Activated CD8-positive, alpha-beta T cell treated with anti-CD3 and anti-CD28 coated beads for 36 hours (primary cell): ENCODE measurements at places on chromosomes 4 and X.

DNA sequence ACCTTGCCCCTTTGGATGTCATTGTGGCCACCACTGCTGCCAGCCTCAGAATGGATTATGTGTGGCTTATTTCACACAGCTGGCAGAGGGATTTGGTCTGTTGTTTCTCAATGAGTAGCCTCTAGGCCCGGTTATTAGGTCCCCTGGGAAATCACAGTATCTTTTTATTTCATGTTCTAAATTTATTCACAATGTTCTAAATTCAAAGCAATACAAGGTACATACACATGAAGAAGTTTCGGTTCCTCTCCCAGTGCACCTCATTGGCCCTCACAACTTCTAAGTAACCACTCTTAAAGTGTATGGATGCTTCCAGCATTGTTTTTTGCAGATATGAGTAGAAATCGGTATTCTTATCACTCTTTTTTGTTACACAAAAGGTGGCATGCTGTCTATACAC lies 262.7 kb downstream of the RCHY1 start:
- DNase-seq, result no peak

GRCh38 chr4:182448281-182449151 lies 205.3 kb downstream of the TENM3 start:
- DNase-seq, result peak; percentile 53

DNA sequence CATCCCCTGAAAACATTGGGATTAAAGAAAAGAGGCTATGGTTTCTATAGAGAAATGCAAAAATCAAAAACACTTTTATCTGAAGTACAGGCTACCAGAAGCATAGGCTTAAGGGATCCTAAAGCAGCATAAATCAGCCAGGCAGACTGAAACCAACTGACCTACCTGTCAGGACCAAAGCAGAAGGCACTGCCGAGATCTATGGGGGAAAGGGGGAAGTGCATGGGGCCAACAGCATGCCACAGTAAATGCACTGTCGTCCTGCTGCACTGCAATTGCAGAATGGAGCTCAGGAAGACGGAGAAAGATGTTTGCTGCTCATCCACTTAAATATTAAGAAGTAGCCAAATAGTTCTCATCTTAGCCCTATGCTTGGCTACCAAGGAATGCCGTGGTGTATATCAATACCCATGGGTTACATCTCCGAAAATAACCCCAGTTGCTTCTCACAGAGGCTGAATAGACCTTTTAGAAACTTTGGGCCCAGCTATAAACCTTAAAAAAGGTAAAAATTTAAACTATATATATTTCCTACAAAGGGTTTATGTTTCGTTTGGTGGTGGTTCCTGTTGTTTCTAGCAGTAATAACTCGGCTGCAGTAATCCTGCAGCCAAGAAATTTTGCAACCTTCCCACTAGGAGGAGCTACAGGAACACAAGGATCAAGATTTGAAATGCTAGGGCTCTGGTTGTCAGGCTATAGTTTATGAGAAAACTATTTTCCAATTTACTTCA lies 312.2 kb upstream of the DIAPH2 start:
- no peak for DNase-seq

- no peak for DNase-seq
These were observed 12.8 kb upstream of the GPR82 start for GRCh38 chrX:41711021-41711667.

GRCh38 chr4:182126096-182126495 lies 117.1 kb upstream of the TENM3 start:
- no peak for DNase-seq

DNA sequence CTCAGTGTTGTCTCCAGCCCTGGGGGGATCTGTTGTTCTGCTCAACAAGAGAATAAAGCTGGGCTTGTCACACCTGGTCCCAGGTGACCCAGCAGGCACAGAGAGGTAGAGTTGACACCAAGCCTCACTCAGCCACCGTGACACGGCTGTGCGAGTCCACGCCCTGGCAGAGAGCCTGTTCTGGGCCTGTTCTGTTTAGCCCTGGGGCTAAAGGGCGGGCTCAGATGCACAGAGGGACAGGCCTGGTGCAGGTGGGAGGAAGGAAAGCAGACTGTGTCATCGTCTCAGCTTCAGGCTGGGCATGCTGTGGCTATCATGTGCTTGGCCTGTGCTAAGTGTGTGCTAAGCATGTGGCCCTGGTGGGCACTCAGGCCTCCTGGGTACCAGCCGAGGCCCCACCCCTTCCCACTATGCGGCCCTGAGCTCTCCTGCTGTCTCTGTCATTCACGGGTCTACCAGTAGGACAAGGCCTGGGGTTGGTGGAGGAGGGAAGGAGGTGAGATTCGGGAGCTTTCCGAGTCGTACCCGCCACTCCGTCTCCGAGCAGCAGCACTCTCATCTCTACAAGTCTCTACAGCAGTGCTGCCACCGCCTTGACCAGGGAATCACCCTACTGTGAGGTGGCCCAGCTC lies 10.8 kb downstream of the WFS1 start:
- DNase-seq, result no peak

GRCh38 chr4:13547485-13548041 lies 3.3 kb upstream of the NKX3-2 start:
- DNase-seq, result peak; percentile 60

- DNase-seq, result no peak
These were observed 61.5 kb upstream of the FAM241A start for GRCh38 chr4:112083587-112084347.
